DMS 273 treated with DMSO at 0.1 percent for 48 hours (cell line): ENCODE measurements at places on chromosomes 16 and 17.

DNA sequence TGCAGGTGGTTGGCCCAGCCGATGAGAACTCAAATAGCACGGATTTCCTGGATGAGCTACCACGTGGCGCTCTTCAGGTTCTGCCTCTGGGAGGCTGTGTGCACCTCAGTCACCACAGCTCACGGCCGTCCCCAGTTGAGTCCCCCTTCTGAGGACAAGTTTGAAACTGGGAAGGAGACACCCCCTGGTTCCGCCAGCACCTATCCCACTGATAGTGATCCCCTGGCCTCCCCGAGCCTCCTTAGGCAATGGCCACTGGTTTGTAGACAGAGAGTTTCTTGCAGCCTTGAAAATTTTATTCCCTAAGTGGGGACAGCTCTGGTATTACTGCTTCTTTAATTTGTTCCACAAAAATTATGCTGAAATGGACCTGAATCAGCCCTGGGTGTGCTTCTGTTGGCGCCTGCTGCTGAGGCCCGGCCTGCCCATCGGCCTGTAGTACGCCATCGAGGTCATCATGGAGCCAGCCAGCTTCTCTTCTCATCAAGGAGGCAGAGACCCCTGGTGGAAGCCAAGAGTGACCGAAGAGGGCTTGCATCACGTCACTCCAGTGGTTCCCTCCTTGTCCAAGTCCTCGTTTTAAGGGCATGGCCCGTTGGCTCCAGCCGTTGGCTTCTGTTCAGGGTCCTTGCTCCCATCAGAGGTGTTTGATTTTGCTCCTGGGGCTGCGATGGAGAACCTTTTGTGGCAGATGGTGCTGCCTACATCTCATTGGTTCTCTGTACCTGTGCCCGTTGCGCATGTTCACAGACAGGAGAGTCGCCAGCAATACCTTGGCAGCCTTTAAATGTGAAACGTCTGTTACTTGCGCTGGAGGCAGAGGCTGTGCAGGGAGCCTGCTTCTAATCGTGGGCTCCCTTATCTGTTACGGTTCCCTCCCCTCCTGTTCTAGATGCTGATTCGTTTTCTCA lies 9.3 kb downstream of the SMCR8 start:
- no peak for DNase-seq

- DNase-seq = no peak
These were observed 50.0 kb upstream of the CCL1 start for GRCh38 chr17:34412965-34413441.

DNA sequence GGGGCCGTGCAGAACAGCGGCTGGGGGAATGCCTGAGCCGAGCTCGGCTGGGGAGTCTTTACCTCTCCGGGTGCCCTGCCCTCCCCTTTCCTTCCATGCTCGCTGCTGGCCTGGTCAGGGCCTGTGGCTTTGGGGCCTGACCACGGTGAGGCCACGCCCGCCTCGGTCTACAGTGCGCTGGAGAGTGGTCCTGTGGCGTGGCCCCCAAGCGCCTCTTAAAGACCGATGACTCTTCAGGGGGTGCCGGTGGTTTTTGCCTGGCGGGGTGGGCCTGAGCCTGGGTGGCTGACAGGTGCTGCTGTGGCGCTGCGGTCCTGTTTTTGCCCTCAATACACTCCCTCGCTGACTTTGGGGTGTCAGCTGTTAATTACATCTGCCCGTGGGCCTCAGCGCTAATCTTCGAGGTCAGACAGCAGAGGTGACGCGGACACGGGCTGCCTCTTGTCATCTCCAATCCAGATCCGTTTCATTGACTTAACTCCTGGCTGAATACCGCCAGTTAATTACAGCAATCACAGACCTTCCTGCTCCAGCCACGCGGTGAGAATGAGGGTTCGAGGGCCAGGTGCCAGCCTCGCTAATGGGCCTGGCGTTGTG lies 29.7 kb downstream of the GSE1 start:
- DNase-seq = no peak

- no peak for DNase-seq
These were observed 54.3 kb upstream of the DLX4 start for GRCh38 chr17:49914664-49915063.

DNA sequence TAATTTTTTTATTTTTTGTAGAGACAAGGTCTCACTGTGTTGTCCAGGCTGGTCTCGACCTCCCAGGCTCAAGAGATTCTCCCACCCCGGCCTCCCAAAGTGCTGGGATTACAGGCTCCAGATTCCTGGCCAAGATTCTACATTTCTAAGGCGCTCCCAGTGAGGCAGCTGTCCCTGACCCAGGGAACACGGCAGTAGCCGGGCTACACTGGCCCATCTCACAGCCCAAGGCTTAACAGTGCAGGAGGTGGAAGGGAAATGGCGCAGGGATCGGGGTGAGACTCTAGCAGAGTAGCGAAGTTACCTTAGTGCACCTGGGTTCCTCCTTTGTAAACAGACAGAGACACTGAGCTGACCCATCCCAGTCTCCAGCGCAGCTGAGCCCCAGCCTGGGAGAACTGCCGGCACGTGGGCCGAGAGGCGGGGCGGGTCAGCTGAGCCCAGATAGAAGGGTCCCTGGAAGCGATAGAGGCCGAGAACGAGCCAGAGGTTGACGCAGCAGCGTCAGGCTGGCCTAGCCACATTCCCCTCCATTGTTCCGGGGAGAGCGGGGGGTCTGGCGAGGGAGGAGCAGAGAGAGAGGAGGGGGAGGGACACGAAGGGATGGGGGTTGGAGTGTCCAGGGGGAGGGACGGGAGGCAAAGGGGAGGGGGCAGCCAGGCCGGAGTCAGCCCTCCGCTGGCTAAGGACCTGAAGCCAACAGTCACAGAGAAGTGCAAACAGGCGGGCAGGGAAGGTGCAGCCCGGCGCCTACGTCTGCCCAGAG lies 2.5 kb downstream of the CARHSP1 start:
- DNase-seq = no peak

GRCh38 chr16:23741675-23742303 lies 13.0 kb upstream of the CHP2 start:
- no peak for DNase-seq
